ENCODE measurements at places on chromosomes 13 and 19. TPM values are rescaled to one million over a fixed set of nuclear protein-coding genes. Genes with fewer than 3 reads are reported as not detected.

- no peaks in the 10 kb centered on the region for H3K36me3 ChIP-seq
- H3K4me1 ChIP-seq, result peaks cover 34% of the 10 kb centered on the region
- no peak overlapping the region for H3K27ac ChIP-seq
- H3K4me3 ChIP-seq, result no peak overlapping the region
- no peaks in the 10 kb centered on the region for H3K27me3 ChIP-seq
These were observed 105.4 kb upstream of the MBNL2 start for GRCh38 chr13:97116754-97117153.

DNA sequence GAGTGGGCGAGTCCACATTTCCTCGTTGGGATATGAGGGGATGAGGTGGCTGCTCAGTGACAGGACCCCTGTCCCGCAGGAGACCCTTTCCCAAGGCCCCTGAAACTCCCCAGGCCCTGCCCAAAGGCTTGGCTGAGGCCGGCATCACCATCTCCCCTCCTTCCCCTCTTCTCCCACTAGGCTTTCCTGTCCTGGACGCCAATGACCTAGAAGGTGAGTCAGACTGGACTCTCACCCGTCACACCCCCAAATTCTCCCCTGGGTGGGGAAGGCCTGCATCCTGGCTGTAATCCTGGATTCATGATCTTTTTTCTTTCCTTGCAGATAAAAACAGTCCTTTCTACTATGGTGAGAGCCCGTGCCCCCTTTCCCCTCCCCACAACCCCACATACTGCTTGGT, 5.3 kb downstream of the FXYD3 start:
- H3K36me3 ChIP-seq, result peaks cover 4% of the 10 kb centered on the region
- H3K4me1 ChIP-seq, result peaks cover 91% of the 10 kb centered on the region
- H3K4me3 ChIP-seq, result peak overlapping the region; percentile 38
- peak overlapping the region; percentile 90 for H3K27ac ChIP-seq
- H3K27me3 ChIP-seq, result no peaks in the 10 kb centered on the region

DNA sequence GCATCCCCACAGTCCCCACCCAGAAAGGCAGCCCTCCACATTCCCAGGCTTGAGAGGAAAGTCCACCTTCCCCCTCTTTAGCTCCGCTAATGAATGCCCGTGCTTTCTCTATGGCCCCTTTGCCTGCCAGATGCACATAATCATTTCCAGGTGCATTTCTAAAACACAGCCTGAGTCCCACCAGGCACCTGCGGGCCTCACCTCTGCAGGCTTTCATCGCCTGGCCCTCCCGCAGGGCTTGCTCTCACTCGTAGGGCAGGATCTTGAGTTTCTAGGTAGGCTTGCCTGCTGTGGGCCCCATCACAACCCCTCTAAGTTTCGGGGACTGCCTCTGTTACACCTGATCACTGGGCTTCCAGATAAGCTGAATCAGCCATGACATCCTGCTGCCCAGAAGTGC, 173.6 kb downstream of the ZNF536 start:
- no peak overlapping the region for H3K4me3 ChIP-seq
- no peaks in the 10 kb centered on the region for H3K36me3 ChIP-seq
- no peaks in the 10 kb centered on the region for H3K4me1 ChIP-seq
- DNase-seq, result no peak
- H3K27ac ChIP-seq, result no peak overlapping the region
- peaks cover 75% of the 10 kb centered on the region for H3K27me3 ChIP-seq

- no peak overlapping the region for H3K4me3 ChIP-seq
- H3K4me1 ChIP-seq, result no peaks in the 10 kb centered on the region
- no peak for DNase-seq
- H3K36me3 ChIP-seq, result no peaks in the 10 kb centered on the region
- H3K27ac ChIP-seq, result no peak overlapping the region
- no peaks in the 10 kb centered on the region for H3K27me3 ChIP-seq
These were observed 495.7 kb downstream of the SLITRK1 start for GRCh38 chr13:83386609-83387008.

DNA sequence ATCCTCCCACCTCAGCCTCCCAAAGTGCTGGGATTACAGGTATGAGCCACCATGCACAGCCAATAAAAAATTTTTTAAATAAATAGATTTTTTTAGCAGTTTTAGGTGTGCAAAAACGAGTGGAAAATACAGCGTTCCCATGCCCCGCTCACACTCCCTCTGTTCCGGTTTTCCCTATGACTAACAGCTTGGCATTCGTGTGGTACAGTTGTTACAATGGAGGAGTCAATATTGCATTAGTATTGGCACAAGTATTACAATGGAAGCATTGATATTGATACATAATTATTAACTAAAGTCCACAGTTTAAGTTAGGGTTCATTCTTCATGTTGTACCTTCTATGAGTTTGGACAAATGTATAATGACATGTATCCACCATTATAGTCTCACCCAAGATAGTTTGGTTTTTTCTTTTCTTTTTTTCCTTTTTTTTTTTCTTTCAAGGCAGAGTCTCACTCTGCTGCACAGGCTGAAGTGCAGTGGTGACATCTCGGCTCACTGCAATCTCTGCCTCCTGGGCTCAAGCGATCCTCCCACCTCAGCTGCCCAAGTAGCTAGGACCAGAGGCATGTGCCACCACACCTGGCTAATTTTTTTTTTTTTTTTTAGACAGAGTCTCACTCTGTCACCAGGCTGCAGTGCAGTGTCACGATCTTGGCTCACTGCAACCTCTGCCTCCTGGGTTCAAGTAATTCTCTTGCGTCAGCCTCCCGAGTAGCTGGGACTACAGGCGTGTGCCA, 15.4 kb upstream of the RAB20 start:
- no peak overlapping the region for H3K4me3 ChIP-seq
- H3K27me3 ChIP-seq, result no peaks in the 10 kb centered on the region
- H3K27ac ChIP-seq, result no peak overlapping the region
- no peak for DNase-seq

DNA sequence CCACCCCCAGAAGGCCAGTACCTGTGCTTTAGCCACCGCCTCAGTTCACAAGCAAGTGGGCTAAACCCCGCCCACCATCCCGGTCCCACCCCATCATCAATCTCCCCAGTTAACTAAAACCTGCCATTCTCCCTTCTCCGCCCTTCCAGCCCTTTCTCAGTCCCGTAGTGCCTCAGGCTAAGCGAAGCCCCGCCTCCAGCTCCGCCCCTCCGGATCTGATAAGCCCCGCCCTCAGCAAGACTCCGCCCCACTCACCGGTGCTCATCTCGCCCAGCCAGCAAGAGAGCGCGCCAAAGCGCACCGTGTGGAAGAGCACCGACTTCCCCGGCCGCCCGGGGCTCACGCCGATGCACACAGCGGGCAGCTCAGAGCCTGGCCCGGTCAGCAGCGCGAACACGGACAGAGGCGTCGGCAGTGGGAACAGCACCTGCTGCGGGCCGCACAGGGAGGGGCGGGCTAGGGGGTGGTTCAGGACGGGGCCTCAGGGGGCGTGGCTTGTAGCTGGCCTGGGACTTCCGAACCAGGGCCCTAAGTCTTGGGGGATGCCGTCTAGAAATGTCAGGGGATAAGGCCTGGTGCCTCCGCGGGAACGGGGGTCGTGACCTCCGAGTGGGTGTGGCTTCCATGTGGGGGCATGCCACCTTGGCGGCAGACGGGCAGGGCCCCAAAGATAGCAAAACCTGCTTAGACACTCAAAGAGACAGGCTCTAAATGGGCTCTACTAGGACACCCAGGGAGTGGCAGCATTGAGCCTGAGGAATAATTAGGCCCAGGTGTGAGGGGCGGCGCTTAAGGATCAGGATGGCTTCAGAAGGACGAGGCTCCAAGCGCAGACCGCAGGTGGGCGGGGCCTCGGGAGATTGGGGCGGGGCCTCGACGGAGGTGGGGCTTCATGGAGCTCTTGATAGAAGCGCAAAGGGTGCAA, 21.4 kb downstream of the MAP4K1 start:
- no peak overlapping the region for H3K27ac ChIP-seq
- H3K27me3 ChIP-seq, result no peaks in the 10 kb centered on the region
- peak; percentile 68 for DNase-seq
- no peaks in the 10 kb centered on the region for H3K36me3 ChIP-seq
- H3K4me3 ChIP-seq, result peak overlapping the region; percentile 60
- 0 out of 2 replicates have a peak, but pooled peaks cover 3% of the 10 kb centered on the region for H3K4me1 ChIP-seq

GRCh38 chr19:12749938-12750521, 1.6 kb upstream of the BEST2 start:
- no peak for DNase-seq
- H3K27me3 ChIP-seq, result peaks cover 18% of the 10 kb centered on the region
- no peak overlapping the region for H3K27ac ChIP-seq
- peaks cover 17% of the 10 kb centered on the region for H3K36me3 ChIP-seq
- H3K4me1 ChIP-seq, result peaks cover 6% of the 10 kb centered on the region
- H3K4me3 ChIP-seq, result no peak overlapping the region

DNA sequence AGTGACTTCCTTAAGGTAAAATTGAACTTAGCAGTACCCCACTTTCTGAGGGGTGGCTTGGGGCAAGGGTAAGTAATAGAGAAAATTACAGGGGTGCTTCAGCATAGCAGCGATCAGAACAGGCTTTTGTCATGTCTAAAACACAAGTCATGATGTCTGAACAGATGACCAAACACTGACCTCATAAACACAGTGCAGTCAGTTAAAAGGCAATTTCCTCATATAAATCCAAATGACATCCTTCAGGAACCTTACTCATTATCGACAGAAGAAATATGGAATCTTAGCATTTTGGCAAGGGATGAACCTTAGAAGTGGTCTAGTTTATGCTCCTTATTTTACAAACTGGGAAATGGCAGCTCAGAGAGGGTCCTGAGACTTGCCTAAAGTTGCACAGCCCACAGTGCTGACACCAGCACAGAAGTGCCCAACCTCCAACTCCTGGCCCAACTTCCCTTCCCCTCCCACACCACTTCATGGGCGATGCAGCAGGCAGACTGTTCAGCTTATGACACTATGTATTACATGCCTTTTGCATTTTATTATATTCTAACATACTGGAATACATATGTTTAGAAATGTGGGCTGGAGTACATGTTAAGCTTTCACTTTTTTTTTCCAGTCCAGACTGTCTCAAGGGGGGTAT, 3.6 kb downstream of the GJA3 start:
- H3K27ac ChIP-seq, result no peak overlapping the region
- no peak for DNase-seq
- H3K36me3 ChIP-seq, result no peaks in the 10 kb centered on the region
- H3K4me1 ChIP-seq, result peaks cover 4% of the 10 kb centered on the region
- H3K4me3 ChIP-seq, result no peak overlapping the region

- H3K27me3 ChIP-seq, result no peaks in the 10 kb centered on the region
- peak; percentile 36 for DNase-seq
- peak overlapping the region; percentile 66 for H3K27ac ChIP-seq
These were observed 931 bp downstream of the USP12 start for GRCh38 chr13:27170516-27171243.

GRCh38 chr13:72383646-72384045, 343.8 kb downstream of the MZT1 start:
- DNase-seq, result no peak
- no peaks in the 10 kb centered on the region for H3K27me3 ChIP-seq
- no peak overlapping the region for H3K4me3 ChIP-seq
- no peaks in the 10 kb centered on the region for H3K36me3 ChIP-seq
- no peak overlapping the region for H3K27ac ChIP-seq

GRCh38 chr19:19480688-19481087, 34.7 kb downstream of the TSSK6 start:
- H3K4me1 ChIP-seq, result peaks cover 11% of the 10 kb centered on the region
- H3K36me3 ChIP-seq, result 0 out of 2 replicates have a peak, but pooled peaks cover 4% of the 10 kb centered on the region
- no peaks in the 10 kb centered on the region for H3K27me3 ChIP-seq

DNA sequence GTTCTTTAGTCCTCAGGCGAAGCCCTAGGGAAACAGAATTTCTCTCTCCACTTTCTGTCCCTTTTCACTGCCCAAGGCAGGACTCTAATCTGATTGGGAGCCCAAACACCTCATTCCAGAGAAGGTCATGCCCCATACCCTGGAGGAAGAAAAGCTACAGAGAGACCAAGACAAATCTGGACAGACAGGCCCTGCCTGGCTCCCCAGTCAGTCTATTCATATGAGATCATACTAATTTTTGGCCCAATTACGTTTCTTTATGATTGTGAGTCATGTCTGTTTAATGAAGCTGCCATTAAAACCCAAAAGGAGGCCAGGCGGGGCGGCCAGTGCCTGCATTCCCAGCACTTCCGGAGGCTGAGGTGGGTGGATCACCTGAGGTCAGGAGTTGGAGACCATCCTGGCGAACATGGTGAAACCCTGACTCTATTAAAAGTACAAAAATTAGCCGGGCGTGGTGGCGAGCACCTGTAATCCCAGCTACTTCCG, 3.3 kb upstream of the AP3D1 start:
- peak overlapping the region; percentile 88 for H3K27ac ChIP-seq
- H3K4me3 ChIP-seq, result no peak overlapping the region
- DNase-seq, result peak; percentile 96
- no peaks in the 10 kb centered on the region for H3K27me3 ChIP-seq
- H3K36me3 ChIP-seq, result no peaks in the 10 kb centered on the region

DNA sequence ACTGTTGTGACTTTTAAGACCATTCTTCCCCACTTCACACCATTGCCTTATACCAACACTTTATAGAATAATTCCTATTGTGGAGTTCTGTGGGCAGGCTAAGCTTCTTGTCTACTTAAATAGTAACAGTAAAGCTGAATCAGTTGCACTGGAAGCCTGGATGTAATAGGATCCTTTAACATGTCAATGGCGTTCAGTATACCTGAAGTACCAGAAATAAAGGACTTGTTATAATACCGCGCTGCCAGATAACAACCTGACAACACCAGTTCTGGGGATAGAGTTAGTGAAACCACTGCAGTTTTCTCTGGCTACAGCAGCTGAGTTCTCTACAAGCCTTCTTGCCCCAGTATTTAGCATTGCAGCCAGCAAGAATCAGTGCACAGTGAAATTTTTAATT, 52.0 kb upstream of the TNFRSF19 start:
- H3K4me3 ChIP-seq, result no peak overlapping the region
- H3K27me3 ChIP-seq, result peaks cover 5% of the 10 kb centered on the region
- no peak for DNase-seq
- no peaks in the 10 kb centered on the region for H3K36me3 ChIP-seq
- no peaks in the 10 kb centered on the region for H3K4me1 ChIP-seq

- peaks cover 30% of the 10 kb centered on the region for H3K4me1 ChIP-seq
- no peaks in the 10 kb centered on the region for H3K27me3 ChIP-seq
- H3K27ac ChIP-seq, result 0 out of 2 replicates have a peak overlapping the region, but pooled peaks have one; percentile 31
- no peaks in the 10 kb centered on the region for H3K36me3 ChIP-seq
These were observed 523 bp downstream of the ELAVL1 start for GRCh38 chr19:8004723-8005513.

GRCh38 chr19:12137221-12137940, 2.8 kb downstream of the ZNF20 start:
- no peak for DNase-seq
- H3K4me1 ChIP-seq, result peaks cover 8% of the 10 kb centered on the region
- H3K27me3 ChIP-seq, result no peaks in the 10 kb centered on the region
- H3K4me3 ChIP-seq, result no peak overlapping the region
- no peak overlapping the region for H3K27ac ChIP-seq
- H3K36me3 ChIP-seq, result peaks cover 55% of the 10 kb centered on the region

DNA sequence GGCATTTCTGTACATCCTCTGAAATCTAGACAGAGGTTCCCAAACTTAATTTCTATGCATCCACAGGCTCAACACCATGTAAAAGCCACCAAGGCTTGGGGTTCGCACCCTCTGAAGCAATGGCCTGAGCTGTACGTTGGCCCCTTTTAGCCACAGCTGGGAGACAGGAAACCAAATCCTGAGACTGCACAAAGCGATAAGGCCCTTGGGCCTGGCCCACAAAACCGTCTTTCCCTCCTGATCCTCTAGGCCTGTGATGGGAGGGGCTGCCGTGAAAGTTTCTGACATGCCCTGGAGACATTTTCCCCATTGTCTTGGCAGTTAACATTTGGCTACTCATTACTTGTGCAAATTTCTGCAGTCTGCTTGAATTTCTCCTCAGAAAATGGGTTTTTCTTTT, 766.4 kb downstream of the GPC5 start:
- H3K36me3 ChIP-seq, result no peaks in the 10 kb centered on the region
- no peaks in the 10 kb centered on the region for H3K27me3 ChIP-seq
- no peak for DNase-seq
- no peak overlapping the region for H3K27ac ChIP-seq

PSG1 gene
- not detected for total RNA-seq

IGFL1 gene
- total RNA-seq, result 2.6 TPM

MLLT1 gene
- total RNA-seq, result 36.8 TPM

FXYD3 gene
- total RNA-seq, result 287 TPM

PIH1D1 gene
- total RNA-seq, result 184 TPM

ICAM5 gene
- total RNA-seq, result 19.2 TPM

EXOC3L2 gene
- total RNA-seq, result not detected

ZNF28 gene
- 18.3 TPM for total RNA-seq

ZNF552 gene
- 14.3 TPM for total RNA-seq
